Adrenal gland (tissue), 19 donors: ENCODE measurements at places on chromosomes 1 and 21. TPM values are rescaled to one million over a fixed set of nuclear protein-coding genes. Genes with fewer than 3 reads are reported as not detected.

TNFRSF9 gene
- polyA plus RNA-seq, result 0.15 TPM

PLA2G2D gene
- polyA plus RNA-seq, result not detected

KRTAP12-2 gene
- not detected for polyA plus RNA-seq

RIMS3 gene
- polyA plus RNA-seq, result 5.1 TPM

ROR1 gene
- 2.1 TPM for polyA plus RNA-seq

IL20 gene
- not detected for polyA plus RNA-seq

ENAH gene
- 51.8 TPM for polyA plus RNA-seq

AMY1A gene
- not detected for polyA plus RNA-seq

PHGDH gene
- polyA plus RNA-seq, result 3.8 TPM
